ENCODE measurements at places on chromosomes 5 and 9. TPM values are rescaled to one million over a fixed set of nuclear protein-coding genes. Genes with fewer than 3 reads are reported as not detected.

GRCh38 chr9:116877072-116877471 is 190.0 kb downstream of the TRIM32 start:
- no peaks in the 10 kb centered on the region for H3K4me1 ChIP-seq
- DNase-seq, result no peak
- H3K36me3 ChIP-seq, result no peaks in the 10 kb centered on the region
- no peaks in the 10 kb centered on the region for H3K27me3 ChIP-seq

DNA sequence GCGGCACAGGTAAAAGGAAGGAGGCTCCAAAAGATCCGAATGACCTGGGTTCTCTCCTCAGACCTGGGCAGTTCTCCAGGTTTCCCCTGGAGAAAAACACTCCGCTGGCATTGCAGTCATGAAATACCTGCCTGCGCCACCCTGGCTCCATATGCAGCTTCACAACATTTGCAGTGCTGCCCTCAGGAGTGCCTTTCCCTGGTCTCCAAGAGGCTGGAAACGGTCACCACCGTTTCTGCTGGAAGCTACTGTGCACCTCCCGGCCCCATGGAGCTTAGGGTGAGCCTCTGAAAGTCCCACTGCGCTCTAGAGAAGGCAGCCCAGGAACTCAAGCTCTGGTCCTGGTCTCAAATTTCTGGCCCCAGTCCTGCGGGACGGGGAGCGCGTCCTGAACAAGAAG is 670 bp downstream of the UGT3A1 start:
- no peaks in the 10 kb centered on the region for H3K4me1 ChIP-seq
- H3K27me3 ChIP-seq, result no peaks in the 10 kb centered on the region
- no peak overlapping the region for H3K27ac ChIP-seq
- no peak overlapping the region for H3K4me3 ChIP-seq
- DNase-seq, result no peak
- H3K36me3 ChIP-seq, result no peaks in the 10 kb centered on the region

DNA sequence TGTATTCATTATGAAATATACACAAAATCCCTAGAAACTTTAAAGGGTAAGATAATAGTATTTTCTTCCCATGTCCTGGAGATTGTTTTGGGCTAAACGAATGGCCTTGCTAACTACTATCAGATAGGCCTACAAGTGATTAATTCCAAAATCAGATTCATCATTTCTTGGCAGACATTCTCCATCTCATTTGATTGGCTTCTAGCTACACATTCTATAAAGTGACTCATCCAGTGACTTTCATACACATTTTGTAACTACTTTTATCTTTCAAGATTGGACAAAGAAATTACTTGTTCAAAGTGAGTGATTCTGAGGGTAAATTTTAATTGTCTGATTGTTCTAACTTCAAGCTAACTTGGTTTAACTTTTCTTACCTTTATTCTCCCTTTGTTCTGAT is 93.3 kb downstream of the RAPGEF6 start:
- H3K27me3 ChIP-seq, result no peaks in the 10 kb centered on the region
- no peak overlapping the region for H3K27ac ChIP-seq
- peaks cover 77% of the 10 kb centered on the region for H3K4me1 ChIP-seq
- DNase-seq, result no peak
- no peaks in the 10 kb centered on the region for H3K36me3 ChIP-seq

- H3K27ac ChIP-seq, result no peak overlapping the region
- no peaks in the 10 kb centered on the region for H3K27me3 ChIP-seq
- no peak overlapping the region for H3K4me3 ChIP-seq
These were observed 5.1 kb upstream of the GPX8 start for GRCh38 chr5:55154873-55155272.

DNA sequence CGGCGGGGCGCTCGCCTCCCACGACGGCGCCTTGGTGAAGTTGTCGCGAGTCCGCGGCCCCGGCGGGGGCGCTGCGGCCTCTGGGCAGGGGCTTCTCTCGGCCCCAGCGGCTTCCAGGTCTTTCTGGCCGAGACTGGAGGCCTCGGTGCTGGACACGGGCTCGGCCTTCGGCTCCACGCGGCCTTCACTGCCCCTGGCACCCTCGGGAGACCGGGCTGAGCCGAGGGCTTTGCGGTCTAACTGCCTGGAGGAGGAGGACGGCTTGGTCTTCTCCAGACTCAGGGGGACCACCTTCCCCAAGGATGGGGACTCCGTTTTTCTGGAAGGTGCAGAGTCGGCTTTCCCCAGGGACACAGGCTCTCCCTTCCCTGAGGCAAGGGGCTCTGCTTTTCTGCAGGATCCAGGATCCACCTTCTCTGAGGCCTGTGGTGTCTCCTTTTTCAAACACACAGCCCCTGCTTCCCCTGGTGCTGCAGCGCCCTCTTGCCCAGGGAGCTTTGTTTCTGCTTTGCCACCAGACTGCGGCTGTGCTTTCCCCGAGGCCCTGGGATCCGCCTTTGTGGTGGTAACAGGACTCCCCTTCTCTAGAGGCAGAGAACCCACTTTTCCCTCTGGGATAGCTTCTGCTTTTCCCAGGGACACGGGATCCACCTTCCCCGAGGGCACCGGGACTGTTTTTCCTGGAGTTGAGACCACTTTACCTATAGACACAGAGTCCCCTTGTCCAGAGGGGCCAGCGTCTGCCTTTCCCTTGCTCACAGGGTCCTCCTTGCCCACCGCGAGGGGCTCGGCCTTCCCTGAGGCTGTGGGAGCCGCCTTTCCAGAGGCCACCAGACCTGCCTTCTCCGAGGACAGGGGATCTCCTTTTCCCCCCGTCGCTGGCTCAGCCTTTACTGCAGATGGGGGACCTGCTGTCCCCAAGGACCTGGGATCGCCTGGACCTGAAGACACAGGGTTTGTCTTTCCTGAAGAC is 12.3 kb downstream of the GPRIN1 start:
- H3K27ac ChIP-seq, result no peak overlapping the region
- no peak overlapping the region for H3K4me3 ChIP-seq
- H3K4me1 ChIP-seq, result peaks cover 6% of the 10 kb centered on the region
- H3K36me3 ChIP-seq, result no peaks in the 10 kb centered on the region
- no peaks in the 10 kb centered on the region for H3K27me3 ChIP-seq

- H3K4me1 ChIP-seq, result no peaks in the 10 kb centered on the region
- H3K27ac ChIP-seq, result no peak overlapping the region
- H3K36me3 ChIP-seq, result no peaks in the 10 kb centered on the region
- no peak for DNase-seq
- H3K4me3 ChIP-seq, result no peak overlapping the region
These were observed 115.0 kb upstream of the ELAVL2 start for GRCh38 chr9:23941051-23941450.

GRCh38 chr5:82796643-82797416 is 280.4 kb downstream of the TMEM167A start:
- H3K27me3 ChIP-seq, result no peaks in the 10 kb centered on the region
- H3K4me3 ChIP-seq, result no peak overlapping the region
- no peak overlapping the region for H3K27ac ChIP-seq
- no peaks in the 10 kb centered on the region for H3K36me3 ChIP-seq
- H3K4me1 ChIP-seq, result no peaks in the 10 kb centered on the region
- DNase-seq, result no peak

- H3K4me1 ChIP-seq, result no peaks in the 10 kb centered on the region
- no peaks in the 10 kb centered on the region for H3K27me3 ChIP-seq
- no peak for DNase-seq
- H3K36me3 ChIP-seq, result no peaks in the 10 kb centered on the region
These were observed 814.3 kb upstream of the CDH10 start for GRCh38 chr5:25459082-25459481.

GRCh38 chr5:14476786-14477435 is 104.7 kb upstream of the OTULINL start:
- H3K27me3 ChIP-seq, result no peaks in the 10 kb centered on the region
- no peak overlapping the region for H3K27ac ChIP-seq
- DNase-seq, result no peak

- H3K4me3 ChIP-seq, result no peak overlapping the region
- no peak for DNase-seq
- H3K36me3 ChIP-seq, result no peaks in the 10 kb centered on the region
- H3K27ac ChIP-seq, result no peak overlapping the region
These were observed 140.5 kb downstream of the TTLL11 start for GRCh38 chr9:121952611-121953010.

- no peaks in the 10 kb centered on the region for H3K4me1 ChIP-seq
- no peak for DNase-seq
- H3K27ac ChIP-seq, result no peak overlapping the region
These were observed 115.8 kb downstream of the BNC2 start for GRCh38 chr9:16754662-16755061.

GRCh38 chr5:1553539-1554409 is 30.0 kb upstream of the LPCAT1 start:
- H3K27ac ChIP-seq, result no peak overlapping the region
- H3K4me3 ChIP-seq, result no peak overlapping the region
- no peaks in the 10 kb centered on the region for H3K4me1 ChIP-seq
- H3K27me3 ChIP-seq, result no peaks in the 10 kb centered on the region
- no peak for DNase-seq
- H3K36me3 ChIP-seq, result no peaks in the 10 kb centered on the region

- peaks cover 4% of the 10 kb centered on the region for H3K36me3 ChIP-seq
- DNase-seq, result no peak
- no peaks in the 10 kb centered on the region for H3K27me3 ChIP-seq
- no peak overlapping the region for H3K4me3 ChIP-seq
- H3K4me1 ChIP-seq, result peaks cover 32% of the 10 kb centered on the region
These were observed 47.2 kb downstream of the INSYN2B start for GRCh38 chr5:169933127-169933526.

GRCh38 chr5:10618311-10618710 is 54.4 kb downstream of the ANKRD33B start:
- DNase-seq, result no peak
- no peak overlapping the region for H3K27ac ChIP-seq
- H3K4me3 ChIP-seq, result no peak overlapping the region
- no peaks in the 10 kb centered on the region for H3K36me3 ChIP-seq

DNA sequence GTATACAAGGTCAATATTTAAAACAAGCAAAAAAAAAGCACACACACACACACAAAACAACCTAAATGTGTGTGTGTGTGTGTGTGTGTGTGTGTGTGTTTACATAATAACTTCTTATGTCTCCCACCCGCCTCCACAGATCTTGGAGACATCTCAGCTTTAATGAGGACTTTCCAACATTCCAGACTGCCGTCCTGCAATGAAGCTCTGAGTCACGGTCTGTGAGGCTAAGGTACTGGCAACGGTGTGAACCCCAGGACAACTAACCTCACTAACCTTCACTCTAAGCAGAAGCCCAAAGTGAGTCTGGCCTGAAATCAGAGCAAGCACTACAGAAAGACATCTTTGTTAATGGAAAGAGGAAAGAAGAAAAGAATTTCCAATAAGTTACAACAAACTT is 22.3 kb downstream of the ZNF474 start:
- no peak for DNase-seq
- no peak overlapping the region for H3K4me3 ChIP-seq

DNA sequence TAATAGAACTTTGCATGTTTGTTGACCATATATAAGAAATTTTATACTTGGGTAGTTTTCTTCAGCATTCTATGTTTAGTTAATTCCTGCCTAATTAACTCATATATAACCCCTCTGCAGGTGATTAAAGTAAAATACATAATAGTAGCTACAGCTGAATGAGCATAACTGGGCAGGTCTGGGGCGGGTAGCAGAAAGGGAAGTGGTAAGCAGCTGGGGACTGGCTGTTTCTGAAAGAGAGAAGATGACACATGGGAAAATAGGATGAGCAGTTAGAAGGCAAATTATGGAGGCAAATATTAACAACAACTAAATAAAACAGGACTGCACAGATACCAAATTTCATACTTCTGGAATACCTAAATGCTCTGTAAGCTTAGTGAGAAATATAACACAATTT is 128.1 kb downstream of the CPLANE1 start:
- no peaks in the 10 kb centered on the region for H3K36me3 ChIP-seq
- no peak for DNase-seq
- no peak overlapping the region for H3K27ac ChIP-seq
- no peaks in the 10 kb centered on the region for H3K4me1 ChIP-seq

DNA sequence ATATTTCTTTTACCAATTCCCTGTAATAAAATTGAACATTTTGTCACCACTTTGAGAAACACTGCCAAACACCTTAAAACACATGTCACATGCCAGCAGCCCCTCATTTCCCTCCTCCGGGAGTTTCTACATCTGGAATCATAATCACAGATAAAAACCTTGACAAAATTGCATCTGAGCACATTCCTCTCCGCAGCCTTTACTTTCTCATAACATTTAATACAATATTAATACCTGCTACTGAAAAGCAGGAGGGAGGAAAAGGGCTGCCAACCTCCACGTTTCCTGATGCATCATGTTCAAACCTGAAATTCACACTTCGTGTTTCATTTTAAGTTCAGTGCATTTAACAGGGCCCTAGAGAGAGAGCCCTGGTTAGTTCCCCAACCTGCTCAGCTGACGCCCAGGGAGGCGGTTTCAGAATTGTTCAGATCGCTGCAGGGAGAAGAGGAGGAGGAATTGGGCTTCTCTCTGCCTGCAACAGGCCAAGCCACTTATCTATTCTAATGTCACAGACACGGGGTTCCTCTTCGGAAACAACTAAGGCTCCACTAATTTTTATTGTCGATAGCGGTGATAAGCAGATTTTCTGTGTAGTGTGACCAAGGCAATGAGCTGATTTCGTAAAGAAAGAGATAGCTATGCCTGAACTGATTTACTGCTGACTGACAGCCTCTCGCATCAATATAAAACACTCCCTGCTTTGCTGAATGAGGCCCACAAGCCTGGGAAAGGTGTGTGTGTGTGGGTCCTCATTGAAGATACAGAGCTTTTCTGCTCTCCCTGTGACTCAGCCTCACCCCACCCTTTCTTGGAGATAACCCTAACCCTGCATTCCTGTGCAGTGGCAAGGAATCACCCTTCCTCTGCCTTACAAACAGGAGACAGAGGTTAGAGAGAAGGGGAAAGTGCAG is 4.9 kb upstream of the LHX2 start:
- no peak overlapping the region for H3K4me3 ChIP-seq
- DNase-seq, result no peak
- peaks cover 49% of the 10 kb centered on the region for H3K27me3 ChIP-seq

GRCh38 chr9:136631038-136632000 is 31.4 kb upstream of the EGFL7 start:
- no peak overlapping the region for H3K27ac ChIP-seq
- H3K27me3 ChIP-seq, result no peaks in the 10 kb centered on the region
- H3K4me3 ChIP-seq, result no peak overlapping the region
- H3K4me1 ChIP-seq, result peaks cover 6% of the 10 kb centered on the region

- no peak for DNase-seq
- no peaks in the 10 kb centered on the region for H3K4me1 ChIP-seq
- no peaks in the 10 kb centered on the region for H3K27me3 ChIP-seq
- H3K36me3 ChIP-seq, result no peaks in the 10 kb centered on the region
These were observed 696.7 kb upstream of the WWC1 start for GRCh38 chr5:167594750-167595149.

GRCh38 chr5:173613433-173614159 is 2.9 kb downstream of the BOD1 start:
- H3K4me3 ChIP-seq, result no peak overlapping the region
- no peaks in the 10 kb centered on the region for H3K27me3 ChIP-seq
- H3K36me3 ChIP-seq, result peaks cover 36% of the 10 kb centered on the region
- DNase-seq, result no peak
- H3K4me1 ChIP-seq, result peaks cover 30% of the 10 kb centered on the region

GRCh38 chr5:78404682-78405293 is 44.4 kb downstream of the SCAMP1 start:
- no peak overlapping the region for H3K4me3 ChIP-seq
- no peak overlapping the region for H3K27ac ChIP-seq
- DNase-seq, result no peak
- H3K27me3 ChIP-seq, result no peaks in the 10 kb centered on the region

Gene TNPO1
- total RNA-seq, result 86.4 TPM

Gene TICAM2
- total RNA-seq, result 1.6 TPM

Gene PPIC
- total RNA-seq, result not detected

Gene TMEM267
- 18.4 TPM for total RNA-seq

Gene SLC1A3
- total RNA-seq, result 1.3 TPM

Gene INSL6
- total RNA-seq, result not detected

Gene TSTD2
- total RNA-seq, result 18.4 TPM

Measured in CD4-positive, alpha-beta memory T cell (primary cell).